ENCODE measurements at places on chromosomes 7 and 10.

- DNase-seq = no peak
Observed at GRCh38 chr7:97012365-97013133, 7.2 kb downstream of the DLX6 start.

- no peak for DNase-seq
Observed at GRCh38 chr10:62699148-62699547, 105.4 kb upstream of the ADO start.

- no peak for DNase-seq
Observed at GRCh38 chr7:81366546-81366945, 403.3 kb downstream of the HGF start.

- no peak for DNase-seq
Observed at GRCh38 chr7:39099146-39099545, 121.4 kb downstream of the POU6F2 start.

GRCh38 chr7:154886591-154886990, 116.3 kb downstream of the PAXIP1 start:
- DNase-seq = no peak

DNA sequence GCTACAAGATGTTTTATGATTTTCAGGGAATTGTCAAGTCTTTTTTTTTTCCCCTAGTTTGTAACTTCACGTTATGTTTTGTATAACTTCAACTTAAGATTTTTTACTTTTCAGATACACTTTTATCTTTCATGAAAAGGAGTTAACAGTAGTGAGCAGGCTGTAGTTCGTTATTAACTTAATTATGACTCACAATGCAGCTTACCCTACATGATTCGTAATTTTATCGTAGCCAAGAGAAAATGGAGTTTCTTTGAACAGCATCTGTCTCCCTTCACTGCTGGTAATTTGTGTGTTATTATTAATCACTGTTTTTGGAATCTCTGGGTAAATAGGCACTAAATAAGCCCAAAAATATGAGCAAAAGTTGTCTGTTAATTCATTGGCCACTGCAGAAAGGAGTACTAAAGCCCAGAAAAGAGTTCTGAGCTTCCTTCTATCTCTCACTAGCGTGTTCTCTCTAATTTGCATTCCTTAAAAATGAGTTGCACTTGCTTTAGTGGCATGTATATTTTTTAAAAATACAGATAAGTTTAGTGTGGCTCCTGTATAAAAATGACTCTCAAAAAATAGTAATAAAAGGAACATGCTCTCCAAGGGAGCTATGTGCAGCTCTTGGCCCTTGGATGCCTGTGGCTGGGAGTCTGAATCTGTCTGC, 36.1 kb downstream of the RALA start:
- DNase-seq = no peak

Data from keratinocyte (primary cell).